Activated T-helper 9 cell treated with anti-CD3 and anti-CD28 coated beads, Interleukin-2, amount 50 U/mL, for 16 hours (primary cell): ENCODE measurements at places on chromosomes 2 and 18.

- no peak for DNase-seq
Observed at GRCh38 chr2:171348056-171348455, 85.7 kb downstream of the METTL8 start.

- no peak for DNase-seq
Observed at GRCh38 chr2:238090887-238091286, 9.3 kb upstream of the ESPNL start.

GRCh38 chr2:69390471-69390870 is 3.4 kb upstream of the GFPT1 start:
- DNase-seq, result no peak

- DNase-seq, result no peak
Observed at GRCh38 chr2:69384618-69385081, 2.4 kb downstream of the GFPT1 start.

GRCh38 chr2:74646201-74646600 is 1.9 kb downstream of the M1AP start:
- DNase-seq, result no peak

- no peak for DNase-seq
Observed at GRCh38 chr2:167790781-167791450, 456.5 kb downstream of the STK39 start.

DNA sequence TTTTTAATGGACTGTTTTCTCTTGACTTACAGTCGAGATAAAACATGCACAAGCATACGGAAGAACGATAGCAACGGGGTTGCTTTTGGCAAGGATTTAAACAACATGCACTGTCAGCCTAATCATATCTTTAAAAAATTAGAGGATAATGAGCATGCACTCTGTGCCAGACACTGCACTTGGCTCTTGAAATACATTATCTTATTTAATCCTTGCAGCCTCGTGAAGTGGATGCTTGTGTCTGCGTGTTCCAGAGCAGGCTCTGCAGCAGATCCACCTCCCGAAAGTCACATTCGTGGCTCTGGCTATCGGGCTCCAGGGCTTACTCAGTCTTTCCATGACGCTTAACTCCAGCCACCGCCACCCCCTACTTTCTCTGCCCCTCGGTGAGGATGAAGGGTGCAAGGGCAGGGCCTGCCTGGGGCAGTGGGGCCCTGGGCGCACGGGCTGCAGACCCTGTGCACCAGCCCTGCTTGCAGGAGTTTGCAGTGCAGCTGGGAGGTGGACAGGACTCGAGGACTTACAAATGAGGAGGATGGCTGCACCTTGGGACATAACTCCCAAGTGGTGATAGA is 61.7 kb downstream of the ACKR3 start:
- DNase-seq, result no peak

DNA sequence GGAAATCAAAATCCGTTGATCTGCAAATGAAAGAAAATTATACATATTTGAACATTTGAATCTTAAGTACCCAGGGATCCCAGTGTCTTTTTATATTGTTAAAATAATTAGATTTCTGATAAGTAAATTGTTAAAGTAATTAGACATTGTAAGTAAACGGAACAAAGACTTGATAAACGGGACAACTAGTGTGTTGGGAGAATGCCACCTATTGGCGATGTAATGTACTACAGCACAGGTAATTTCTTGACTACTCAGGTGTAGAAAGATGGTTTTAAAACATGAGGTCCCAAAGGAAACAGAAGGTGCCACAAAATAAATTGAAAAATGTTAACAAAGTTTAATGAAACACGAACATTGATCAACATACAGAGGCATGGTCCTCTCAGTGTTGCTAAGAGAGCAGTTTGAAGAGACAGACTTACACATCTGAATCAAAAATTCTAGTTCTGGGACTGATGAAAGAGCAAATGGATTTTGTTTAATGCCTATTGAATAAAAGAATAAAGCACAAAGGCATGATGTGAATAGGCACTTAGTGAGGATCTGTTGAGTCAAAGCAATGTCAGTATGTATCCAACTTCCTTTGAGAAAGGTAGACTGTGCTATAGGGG is 103.4 kb upstream of the RASGRP3 start:
- no peak for DNase-seq

- no peak for DNase-seq
Observed at GRCh38 chr2:223604231-223604630, 2.1 kb upstream of the SCG2 start.

DNA sequence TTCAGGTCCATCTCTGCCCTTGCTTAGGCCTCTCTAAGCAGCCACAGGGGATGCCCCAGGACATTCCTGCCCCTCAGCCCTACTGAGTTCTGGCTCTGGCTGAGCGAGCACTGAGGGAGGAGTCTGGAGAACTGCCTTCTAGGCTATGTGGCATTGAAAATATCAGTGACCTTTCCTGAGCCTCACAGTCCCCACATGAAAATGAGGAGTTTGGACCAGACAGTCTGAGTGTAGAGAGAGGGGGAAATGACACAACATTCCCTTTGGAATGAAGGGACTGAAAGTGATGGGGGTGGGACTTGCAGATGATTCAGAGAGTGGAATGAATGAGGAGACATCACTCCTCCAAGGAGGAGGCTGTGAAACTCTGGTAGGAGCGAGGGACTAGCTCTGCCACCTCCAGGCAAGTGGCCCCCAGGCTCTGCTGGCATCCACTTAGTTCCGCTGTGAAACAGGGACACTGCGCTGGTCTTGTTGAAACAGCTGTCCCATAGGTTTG is 8.0 kb downstream of the TNS1 start:
- no peak for DNase-seq

GRCh38 chr18:9519399-9519798 is 44.1 kb downstream of the RALBP1 start:
- no peak for DNase-seq

DNA sequence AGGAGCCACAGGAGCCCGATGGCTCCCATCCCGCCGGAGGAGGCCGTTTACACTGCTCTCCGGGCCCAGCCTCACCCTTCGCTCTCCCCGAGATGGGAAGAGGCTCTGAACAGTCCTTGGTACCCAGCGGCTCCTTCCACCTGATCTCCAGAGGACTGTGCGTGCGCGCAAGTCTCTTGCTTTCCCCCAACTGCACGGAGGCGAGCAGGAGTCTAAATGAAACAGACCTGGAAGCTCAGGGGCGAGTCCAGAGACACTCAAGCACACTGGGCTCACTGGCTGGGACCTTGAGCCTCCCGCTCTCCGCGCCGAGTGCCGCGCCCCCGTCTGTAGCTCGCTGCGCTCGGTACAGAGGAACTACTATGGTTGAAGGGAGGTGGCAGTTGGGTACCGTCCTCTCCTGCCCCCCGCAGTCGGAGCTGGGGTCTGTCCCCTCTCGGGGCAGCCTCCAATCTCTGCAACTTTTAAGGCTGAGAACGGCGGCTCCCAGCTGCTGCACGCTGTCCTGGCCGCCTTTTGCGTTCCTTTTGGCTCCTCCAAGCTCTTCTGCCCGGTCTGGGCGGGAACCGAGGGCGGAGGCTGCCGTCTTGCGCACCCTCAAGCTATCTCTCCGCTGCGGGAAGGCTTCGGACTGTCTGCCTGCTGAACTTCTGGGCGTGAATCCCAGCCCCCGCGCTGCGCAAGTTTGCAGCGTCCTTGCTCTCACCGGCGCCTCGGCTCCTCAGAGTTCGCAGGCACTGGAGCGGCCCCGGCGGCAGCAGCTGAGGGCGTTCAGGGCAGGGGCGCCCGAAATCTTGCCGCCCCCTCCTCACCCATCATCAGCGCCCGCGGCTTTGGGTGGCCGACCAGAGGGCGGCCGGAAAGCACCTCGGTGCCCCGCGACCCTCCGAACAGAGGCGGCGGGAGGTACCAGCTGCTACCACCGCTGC is 491 bp downstream of the ALK start:
- DNase-seq, result no peak

- no peak for DNase-seq
Observed at GRCh38 chr2:85795331-85796045, 41.7 kb downstream of the ATOH8 start.

- no peak for DNase-seq
Observed at GRCh38 chr18:42275949-42276730, 321.1 kb downstream of the PIK3C3 start.

- no peak for DNase-seq
Observed at GRCh38 chr2:127953128-127953718, 67.5 kb upstream of the AMMECR1L start.

- no peak for DNase-seq
Observed at GRCh38 chr2:189267925-189268579, 88.5 kb upstream of the COL5A2 start.

- no peak for DNase-seq
Observed at GRCh38 chr2:239190361-239190760, 210.5 kb downstream of the HDAC4 start.

- DNase-seq, result no peak
Observed at GRCh38 chr2:105690566-105690965, 54.1 kb upstream of the NCK2 start.

- DNase-seq, result no peak
Observed at GRCh38 chr18:23738151-23738550, 48.9 kb downstream of the LAMA3 start.

GRCh38 chr2:37585982-37586621 is 85.3 kb downstream of the CDC42EP3 start:
- peak; percentile 67 for DNase-seq

DNA sequence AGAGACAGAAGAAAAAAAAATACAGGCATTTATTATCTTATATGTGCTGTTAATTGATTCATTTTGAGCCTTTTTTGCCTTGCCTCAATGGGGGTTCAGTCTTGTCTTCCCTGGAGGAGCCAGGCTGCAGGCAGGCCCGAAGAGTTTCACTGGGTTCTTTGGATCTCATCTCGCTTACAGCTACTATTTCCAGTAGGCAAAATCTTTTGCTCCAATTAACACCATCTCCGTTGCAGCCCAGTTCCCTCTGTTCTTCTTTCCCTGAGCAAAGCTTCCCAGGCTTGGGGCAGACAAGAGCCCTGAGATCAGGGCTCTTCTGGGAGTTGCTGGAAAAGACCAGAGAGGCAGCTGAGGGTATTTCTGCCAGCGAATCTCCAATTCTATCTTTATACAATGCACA is 168.8 kb upstream of the CELF4 start:
- no peak for DNase-seq

GRCh38 chr2:147904051-147904450 is 59.2 kb downstream of the ACVR2A start:
- DNase-seq, result no peak

DNA sequence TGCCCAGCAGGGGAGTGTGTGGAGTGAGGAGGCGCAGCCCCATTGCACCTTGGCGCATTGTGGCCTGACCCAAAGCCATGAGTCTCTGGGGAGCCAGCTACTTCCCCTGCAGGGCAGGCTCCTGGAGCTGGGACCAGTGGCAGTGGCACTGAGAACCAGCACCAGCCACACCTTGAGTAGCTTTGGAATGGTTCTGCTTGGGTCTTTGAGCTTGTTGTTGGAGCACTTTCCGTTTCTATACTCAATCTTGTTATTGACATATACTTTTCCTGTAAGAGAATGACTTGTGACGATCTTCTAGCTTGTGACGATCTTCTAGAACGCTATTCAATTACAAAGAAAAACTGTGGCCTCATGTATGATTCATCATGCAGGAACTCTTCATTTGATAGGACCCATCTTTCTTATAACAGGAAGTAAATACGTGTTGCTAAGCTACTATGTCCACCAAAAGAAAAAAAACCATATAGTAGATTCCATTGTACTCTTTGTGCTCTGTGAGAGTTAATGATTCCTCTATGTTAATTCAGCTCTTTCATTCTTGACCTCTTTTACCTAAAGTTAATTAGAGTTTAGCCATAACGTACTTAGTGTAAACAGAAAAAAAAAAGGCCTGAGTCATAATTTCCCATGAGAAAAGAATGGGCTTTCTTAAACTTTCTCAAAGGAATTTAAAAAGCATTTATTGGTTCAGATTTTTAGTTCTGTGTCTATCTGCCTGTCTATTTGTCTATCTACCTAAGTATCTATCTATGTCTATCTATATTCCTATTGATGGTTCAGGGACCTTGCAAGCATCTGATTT is 113.1 kb downstream of the GATA6 start:
- DNase-seq, result no peak

- no peak for DNase-seq
Observed at GRCh38 chr2:25310965-25311864, 30.5 kb downstream of the DNMT3A start.

DNA sequence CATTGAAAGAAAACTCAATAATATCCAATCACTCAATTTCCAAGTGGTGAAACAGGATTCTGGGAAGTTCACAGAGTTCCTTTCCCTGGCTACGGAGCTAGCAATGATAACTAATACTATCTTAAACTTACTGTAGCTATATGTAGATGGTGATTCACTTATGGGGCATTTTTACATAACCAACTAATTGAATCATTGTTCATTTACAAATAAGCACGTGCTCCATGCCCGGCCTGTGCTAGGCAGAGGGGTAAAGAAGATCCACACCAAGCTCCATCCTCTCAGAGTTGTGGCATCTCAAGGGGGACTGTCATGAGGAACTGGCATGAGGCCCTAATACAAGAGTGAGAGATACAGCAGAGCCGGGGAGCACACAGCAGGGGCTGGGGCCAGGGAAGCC is 176.3 kb downstream of the ANKRD30B start:
- DNase-seq, result no peak

DNA sequence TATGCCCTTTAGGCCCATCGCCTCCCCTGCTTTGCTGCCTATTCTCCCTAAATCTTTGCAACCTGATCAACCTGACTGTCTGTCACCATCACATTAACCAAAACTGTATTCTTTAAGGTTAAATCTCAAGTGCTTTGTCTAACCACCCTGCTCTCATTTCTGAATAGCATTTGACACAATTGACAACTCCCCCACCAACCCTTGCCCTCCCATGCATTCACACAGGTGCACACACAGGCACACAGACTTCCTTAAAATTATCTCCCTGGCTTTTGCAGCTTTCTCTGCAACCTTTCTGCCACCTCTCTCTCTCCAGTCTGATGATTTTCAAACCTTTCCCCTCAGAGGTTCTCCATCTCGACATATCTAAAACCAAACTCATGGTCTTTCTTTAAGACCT is 64.6 kb upstream of the ST8SIA3 start:
- DNase-seq, result no peak

- DNase-seq, result no peak
Observed at GRCh38 chr2:134289225-134289624, 35.4 kb downstream of the MGAT5 start.

DNA sequence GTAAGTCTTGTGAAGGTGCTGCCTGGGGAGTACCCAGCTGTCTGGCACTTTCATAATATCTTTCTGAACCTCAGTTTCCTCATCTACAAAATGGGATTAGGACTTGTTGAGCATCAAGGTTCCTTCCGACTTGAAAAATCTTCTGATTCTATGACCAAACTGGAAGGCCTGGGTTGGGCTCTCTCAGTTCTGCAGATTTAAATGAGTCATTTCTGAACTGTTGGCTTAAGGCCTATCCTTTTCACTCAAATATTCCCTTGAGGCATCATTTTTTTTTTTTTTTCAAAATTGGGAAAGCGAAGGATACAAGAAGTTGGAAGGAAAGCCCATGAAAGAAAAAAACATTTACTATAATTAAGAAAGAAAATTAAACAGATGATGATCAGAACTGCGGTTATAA is 40.8 kb upstream of the CYP1B1 start:
- DNase-seq, result no peak

- no peak for DNase-seq
Observed at GRCh38 chr2:85033388-85033787, 62.4 kb downstream of the KCMF1 start.

GRCh38 chr18:13680612-13681011 is 45.7 kb downstream of the FAM210A start:
- no peak for DNase-seq
